Activated T-helper 1 cell treated with Interleukin-2 at 50 U/mL for 16 hours (primary cell): ENCODE measurements at places on chromosomes 11 and 22.

GRCh38 chr11:2115308-2115707, 23.9 kb downstream of the IGF2 start:
- no peak for DNase-seq

DNA sequence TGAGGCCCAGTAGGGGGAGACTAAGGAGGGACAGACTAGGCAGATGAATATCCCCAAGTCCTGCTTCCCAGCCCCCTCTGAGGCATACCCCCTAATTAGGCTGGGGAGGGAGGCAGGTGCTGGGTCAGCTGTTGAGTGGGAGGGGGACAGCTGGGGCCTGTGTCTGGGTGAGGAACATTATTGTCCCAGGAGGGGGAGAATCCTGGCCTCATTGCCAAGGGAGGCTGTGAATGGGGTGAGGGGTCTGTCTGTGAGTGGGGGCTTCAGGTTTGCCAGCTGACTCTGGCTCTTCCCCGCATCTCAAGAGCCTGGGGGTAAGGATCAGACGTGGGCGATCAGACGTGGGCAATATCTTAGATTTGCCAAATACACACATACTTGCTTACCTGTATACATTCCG, 2.1 kb downstream of the INPPL1 start:
- DNase-seq = no peak

- DNase-seq = no peak
Observed at GRCh38 chr22:37802310-37803194, 5.2 kb upstream of the GCAT start.

DNA sequence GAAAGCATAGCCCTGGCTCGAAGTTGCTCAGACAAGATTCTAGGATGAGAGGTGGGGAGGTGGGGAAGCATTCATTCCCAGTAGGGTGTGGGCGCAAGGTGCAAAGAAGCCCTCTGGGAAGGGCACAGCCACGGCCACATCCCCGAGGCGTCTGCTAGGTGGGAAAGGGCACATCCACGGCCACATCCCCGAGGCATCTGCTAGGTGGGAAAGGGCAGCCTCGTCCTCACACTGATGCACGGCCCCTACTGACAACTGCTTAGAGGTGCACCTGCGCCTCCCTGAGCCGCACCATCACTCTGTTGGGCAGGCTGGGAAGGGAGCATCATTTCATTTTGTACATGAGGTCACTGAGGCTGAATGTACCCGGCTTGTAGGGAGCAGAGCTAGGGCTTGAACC, 94.6 kb upstream of the PITPNB start:
- DNase-seq = no peak

- DNase-seq = no peak
Observed at GRCh38 chr11:122803716-122804115, 34.6 kb upstream of the CRTAM start.

DNA sequence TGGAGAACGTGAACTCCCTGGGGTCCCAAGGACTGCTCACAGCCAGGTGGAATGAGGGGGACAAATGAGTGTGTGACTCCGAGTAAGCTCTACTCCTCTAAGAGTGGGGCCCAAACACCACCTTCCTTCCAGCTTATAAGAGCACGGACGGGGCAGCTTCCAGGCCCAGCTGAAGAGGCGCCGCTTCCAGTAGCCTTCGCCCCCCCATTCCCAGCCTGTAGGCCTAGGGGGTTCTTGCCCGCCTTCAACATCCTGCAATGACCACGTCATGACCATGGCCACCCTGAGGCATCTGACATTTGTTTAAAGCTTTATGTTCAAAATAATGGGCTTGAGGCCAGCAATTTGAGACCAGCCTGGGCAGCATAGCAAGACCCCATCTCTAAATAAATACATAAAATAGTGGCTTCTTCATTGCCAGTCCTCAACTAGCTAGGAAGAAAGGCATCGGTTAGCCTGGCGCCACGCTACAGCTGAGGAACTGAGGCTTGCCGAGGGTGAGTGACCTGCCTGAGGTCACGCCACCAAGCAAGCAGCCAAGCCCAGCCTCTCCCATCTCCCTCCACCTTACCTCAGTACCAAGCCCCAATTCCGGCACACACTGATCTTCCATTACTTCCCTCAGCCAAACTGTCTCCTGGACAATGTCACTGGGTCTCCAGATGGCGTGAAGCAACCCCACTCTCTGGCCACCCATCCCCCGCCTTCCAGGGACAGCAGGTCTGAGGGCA, 7.8 kb upstream of the TNFRSF13C start:
- no peak for DNase-seq

- DNase-seq = no peak
Observed at GRCh38 chr11:35820614-35821013, 123.2 kb upstream of the LDLRAD3 start.

GRCh38 chr11:85062659-85063058, 564.5 kb downstream of the DLG2 start:
- no peak for DNase-seq

GRCh38 chr22:46465345-46465720, 72.1 kb downstream of the CELSR1 start:
- no peak for DNase-seq

DNA sequence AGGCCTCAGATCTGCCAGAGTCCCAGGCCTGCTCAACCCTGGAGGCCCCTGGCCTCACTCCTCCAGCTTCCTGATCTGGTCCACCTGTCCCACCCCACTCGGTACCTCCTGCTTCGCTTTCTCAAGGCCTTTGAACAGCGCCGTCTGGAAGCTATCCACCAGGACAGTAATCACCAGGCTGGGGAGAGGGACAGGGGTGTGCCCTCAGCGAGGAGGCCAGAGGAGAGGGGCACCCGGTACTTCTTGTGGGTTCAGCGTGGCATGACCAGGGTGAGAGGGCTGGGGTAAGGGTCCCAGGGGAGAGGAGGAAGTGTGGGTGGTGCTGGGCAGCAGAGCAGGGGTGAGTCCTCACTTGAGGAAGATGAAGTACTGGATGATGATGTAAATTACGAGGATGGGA, 6.1 kb downstream of the CATSPER1 start:
- DNase-seq = no peak

DNA sequence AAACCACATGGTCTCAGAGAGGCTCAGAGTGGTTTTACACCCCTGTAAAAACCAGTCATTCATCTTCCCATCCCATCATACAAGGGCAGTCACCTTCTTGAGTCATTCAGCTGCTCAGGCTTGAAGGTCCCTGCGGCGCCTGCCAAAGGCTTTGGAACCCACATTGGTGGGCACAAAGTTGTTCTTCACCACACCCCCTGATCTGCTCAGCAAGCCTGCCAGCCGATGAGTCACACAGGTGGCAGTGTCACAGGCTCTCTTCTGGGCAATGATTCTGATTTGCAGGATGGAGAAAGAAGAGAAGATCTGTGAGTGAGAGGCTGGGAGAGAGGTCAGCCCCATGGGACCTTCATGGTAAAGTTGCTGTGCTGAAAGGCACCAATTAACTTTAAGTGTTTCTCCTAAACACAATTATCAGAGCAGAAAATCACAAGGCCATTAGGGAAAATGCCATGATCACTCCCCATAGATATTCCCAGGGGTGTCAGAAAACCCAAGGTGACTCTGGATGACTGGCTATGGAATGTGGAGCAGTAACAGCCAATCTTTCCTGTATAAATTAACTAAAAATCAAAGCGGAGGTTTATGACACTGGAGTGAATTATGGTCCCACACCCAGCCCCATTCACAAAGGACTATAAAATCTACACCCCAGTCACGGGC, 4.4 kb downstream of the CALCA start:
- no peak for DNase-seq

GRCh38 chr11:121412000-121412587, 40.0 kb upstream of the SORL1 start:
- DNase-seq = no peak

DNA sequence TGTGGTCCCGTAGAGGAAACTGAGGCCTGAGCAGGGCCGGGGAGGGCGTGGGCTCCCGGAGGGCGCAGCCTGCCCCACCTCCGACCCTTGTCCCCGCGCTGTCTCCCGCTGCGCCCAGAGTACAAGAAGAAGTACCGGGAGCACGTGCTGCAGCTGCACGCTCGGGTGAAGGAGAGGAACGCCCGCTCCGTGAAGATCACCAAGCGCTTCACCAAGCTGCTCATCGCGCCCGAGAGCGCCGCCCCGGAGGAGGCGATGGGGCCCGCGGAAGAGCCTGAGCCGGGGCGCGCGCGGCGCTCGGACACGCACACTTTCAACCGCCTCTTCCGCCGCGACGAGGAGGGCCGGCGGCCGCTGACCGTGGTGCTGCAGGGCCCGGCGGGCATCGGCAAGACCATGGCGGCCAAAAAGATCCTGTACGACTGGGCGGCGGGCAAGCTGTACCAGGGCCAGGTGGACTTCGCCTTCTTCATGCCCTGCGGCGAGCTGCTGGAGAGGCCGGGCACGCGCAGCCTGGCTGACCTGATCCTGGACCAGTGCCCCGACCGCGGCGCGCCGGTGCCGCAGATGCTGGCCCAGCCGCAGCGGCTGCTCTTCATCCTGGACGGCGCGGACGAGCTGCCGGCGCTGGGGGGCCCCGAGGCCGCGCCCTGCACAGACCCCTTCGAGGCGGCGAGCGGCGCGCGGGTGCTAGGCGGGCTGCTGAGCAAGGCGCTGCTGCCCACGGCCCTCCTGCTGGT, 1.9 kb downstream of the NLRP6 start:
- no peak for DNase-seq

GRCh38 chr22:20130319-20130718, 1.3 kb upstream of the ZDHHC8 start:
- DNase-seq = no peak

DNA sequence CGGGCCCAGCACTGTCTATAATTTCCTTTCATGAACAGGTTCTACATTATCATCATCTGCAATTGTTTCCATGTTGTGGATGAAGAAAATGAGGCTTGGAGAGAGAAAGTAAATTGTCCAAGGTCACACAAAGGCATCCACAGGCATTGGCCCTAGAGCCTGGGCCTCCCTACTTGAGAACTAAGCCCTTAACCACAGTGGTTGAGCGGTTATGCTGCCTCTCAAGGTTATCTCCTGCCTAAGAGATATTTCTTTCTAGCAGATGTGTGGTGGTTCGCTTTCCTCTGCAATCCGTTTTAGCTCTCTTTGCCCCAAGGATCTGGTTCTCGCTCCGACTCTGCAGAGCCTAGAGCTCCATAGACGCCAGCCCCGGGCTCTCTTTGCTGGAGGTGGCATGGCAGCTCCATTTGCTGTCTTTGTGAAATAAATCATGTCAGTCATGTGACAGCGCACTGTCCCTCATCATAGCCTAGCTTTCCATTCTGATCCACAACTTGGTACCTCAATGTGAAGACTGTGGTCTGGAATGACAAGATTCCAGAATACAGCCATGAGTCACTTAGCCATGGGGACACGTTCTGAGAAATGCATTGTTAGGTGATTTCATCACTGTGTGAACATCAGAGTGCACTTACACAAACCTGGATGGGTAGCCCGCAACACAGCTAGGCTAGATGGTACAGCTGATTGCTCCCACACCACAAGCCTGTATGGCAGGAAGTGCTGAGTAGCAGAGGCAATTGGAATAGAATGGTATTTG, 27.2 kb downstream of the RPS6KA4 start:
- no peak for DNase-seq

DNA sequence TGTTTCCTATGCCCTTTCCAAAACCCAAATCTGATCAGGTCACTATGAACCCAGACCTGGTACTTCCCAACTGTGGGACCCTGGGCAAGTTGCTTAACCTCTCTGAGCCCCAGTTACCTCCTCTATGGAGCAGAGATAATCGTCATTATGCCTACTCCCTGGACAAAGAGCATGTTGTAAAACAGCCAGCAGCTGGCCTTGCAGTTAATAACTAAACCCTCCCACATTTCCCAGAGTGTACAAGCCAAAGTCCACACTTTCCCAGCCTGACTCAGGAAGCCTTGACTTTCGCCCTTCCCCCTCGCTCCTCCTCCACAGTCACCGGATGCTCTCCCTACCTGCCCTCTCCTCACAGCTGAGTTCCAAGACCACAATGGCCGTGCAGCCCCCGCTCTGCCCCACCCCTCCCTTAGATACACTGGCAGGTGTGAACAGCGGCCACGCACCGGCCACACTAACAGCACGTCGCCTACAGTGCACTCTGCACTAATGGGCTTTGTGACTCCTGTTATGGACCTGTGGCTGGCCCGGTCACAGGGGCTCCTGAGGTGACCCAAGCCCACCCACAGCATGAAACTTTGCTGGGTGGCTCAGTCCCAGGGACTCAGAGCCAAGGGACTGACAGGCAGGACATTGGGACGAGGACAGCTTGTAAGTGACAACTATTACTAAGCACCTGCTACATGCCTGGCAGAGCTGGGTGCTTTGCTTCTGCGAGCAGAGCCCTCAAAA, 15.6 kb upstream of the MFNG start:
- DNase-seq = no peak

GRCh38 chr11:680476-680875, 14.5 kb downstream of the DEAF1 start:
- no peak for DNase-seq

DNA sequence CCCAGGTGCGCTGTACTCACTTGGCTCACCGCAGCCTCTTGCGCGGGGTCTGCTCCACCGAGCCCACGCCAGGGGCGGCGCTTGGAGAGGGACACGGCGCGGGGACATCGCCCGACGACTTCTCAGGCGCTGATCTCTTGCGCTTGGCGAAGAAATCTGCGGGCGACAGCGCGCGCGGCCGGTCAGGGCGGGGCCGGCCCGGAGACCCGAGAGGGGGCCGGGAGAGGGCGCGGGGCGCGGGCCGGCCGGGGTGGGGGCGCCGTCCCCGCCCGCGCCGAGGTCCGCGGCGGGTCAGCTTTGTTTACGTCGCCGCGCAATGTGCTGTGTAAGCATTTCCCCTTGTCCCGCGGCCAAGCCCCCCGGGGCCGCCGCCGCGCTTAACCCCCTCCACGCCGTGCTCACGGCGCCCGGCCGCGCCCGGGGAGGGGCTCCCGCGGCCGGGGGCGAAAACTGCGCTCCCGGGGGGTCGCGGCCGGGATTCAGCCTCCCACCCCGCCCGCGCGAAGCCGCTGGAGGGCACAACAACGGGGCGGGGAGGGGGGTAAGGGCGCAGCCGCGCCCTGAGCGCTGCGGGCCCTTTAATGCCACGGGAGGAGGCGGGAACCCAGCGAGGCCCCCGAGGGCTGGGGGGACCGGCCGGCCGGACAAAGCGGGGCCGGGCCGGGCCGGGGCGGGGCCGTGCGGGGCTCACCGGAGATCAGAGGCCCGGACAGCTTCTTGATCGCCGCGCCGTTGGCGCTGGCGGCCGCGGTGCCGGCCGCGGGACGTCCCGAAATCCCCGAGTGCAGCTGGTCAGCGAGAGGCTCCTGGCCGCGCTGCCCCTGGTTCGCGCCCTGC, 1.4 kb downstream of the CDKN1C start:
- DNase-seq = no peak

- DNase-seq = no peak
Observed at GRCh38 chr11:38384568-38384967, 1786.5 kb upstream of the RAG2 start.

GRCh38 chr11:70252844-70253243, 17.6 kb upstream of the PPFIA1 start:
- no peak for DNase-seq
